HFFc6 (cell line): ENCODE measurements at places on chromosomes 3 and 15.

GRCh38 chr15:81091889-81092558 lies 42.0 kb upstream of the CFAP161 start:
- peak; percentile 95 for DNase-seq

DNA sequence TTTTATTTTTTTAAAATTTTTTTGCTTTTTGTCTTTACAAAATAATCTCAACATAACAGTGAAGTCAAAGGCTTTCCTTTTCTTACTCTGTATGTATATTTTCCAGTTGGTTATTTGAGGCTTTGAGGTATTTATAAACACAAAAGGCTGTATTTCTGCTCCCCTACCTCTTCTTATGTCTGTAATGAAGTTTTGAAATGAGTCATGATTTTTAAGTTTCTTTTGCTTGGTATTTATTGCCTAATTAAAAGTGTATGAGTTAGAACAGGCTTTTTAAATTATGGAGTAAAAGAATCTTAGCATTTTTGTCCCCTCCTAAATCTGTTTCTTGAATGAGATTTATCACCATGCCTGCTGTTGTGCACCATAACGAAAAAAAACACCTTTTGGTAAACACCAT lies 66.0 kb downstream of the DCUN1D1 start:
- no peak for DNase-seq

DNA sequence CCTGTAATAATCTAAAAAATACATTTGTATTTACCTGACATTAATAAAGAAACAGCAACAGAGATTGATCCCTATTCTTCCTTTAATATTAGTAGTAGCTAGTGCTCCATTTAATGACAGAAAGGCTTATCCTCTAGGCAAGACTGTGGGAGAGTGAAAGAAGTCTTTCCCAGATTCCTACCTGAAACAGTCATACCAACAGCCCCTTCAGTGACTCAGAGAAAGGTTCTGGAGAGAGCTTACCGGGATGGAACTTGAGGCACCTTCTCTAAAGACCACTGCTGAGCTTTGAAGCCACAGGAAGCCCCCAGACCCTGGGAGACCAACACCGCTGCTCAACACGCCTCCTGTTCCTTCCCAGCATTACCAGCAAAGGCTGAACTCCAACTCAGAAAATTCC lies 66.9 kb upstream of the FGF12 start:
- DNase-seq = no peak

- DNase-seq = peak; percentile 13
Measured at GRCh38 chr3:105277656-105278055, 89.1 kb upstream of the ALCAM start.

GRCh38 chr3:19190602-19191001 lies 42.3 kb downstream of the KCNH8 start:
- DNase-seq = no peak

- no peak for DNase-seq
Measured at GRCh38 chr3:13715167-13715954, 164.5 kb downstream of the WNT7A start.

DNA sequence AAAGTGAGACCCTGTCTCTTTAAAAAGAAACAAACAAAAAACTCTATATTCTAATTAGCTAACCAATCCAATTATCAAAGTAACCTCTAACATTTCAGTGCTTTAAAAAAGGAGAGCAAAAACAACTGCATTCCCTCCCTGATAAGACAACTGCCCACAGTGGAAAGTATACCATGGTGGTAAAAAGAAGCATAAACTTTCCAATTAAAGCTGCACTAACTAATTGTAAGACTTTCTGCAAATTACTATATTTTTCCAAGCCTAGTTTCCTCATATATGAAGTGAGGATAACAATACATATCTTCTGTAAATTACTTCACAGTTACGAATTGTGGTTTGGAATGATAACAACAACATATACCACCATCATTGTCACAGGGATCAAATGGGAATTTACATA lies 35.5 kb downstream of the STAG1 start:
- DNase-seq = no peak

DNA sequence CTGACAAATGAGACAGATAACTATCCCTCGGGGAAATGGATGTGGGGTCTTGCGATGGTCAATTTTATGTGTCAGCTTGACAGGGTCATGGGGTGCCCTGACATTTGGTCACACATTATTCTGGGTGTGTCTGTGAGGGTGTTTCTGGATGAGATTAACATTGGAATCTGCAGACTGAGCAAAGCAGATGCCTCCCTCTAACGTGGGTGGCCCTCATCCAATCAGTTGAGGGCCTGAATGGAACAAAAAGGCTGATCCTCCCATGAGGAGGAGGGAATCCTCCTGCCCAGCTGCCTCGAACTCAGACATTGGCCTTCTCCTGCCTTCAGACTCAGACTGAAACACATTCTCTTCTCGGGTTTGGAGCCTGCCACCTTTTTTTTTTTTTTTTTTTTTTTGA lies 69.0 kb downstream of the MINAR1 start:
- DNase-seq = no peak

- DNase-seq = no peak
Measured at GRCh38 chr3:71805199-71805598, 20.3 kb upstream of the PROK2 start.

DNA sequence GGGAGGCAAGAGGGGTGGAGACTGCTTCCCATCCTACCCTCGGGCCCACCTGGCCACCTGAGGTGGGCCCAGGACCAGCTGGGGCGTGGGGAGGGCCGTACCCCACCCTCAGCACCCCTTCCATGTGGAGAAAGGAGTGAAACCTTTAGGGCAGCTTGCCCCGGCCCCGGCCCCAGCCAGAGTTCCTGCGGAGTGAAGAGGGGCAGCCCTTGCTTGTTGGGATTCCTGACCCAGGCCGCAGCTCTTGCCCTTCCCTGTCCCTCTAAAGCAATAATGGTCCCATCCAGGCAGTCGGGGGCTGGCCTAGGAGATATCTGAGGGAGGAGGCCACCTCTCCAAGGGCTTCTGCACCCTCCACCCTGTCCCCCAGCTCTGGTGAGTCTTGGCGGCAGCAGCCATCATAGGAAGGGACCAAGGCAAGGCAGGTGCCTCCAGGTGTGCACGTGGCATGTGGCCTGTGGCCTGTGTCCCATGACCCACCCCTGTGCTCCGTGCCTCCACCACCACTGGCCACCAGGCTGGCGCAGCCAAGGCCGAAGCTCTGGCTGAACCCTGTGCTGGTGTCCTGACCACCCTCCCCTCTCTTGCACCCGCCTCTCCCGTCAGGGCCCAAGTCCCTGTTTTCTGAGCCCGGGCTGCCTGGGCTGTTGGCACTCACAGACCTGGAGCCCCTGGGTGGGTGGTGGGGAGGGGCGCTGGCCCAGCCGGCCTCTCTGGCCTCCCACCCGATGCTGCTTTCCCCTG lies 2.2 kb upstream of the FES start:
- no peak for DNase-seq
